HTR-8/SVneo (cell line): ENCODE measurements at places on chromosomes 3 and 15.

DNA sequence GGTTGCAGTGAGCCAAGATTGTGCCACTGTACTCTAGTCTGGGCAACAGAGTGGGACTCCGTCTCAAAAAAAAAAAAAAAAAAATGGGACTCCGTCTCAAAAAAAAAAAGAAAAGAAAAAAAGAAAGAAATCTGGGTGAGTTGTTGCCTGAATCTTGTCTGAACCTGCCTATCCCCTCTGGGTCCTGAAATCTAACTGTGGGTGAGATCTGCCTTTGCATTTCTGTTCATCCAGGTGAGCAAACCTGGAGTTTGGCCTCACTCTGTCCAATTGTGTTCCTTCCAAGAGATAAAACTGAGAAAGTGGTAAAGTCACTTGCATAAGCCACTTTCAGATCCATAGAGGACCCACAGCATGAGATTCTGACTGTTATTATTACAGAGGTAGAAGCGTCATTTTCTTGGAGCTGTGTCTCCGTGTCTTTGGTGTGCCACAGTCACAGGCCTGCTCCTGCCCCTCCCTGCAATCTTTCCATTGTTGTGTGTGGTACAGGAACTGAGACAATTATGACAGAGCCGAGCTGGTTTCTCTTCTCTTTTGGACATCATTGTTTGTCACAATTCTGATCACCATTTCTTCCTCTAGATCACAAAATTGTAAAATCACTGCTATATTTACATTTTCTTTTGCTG lies 235.9 kb downstream of the LPP start:
- no peak for DNase-seq

DNA sequence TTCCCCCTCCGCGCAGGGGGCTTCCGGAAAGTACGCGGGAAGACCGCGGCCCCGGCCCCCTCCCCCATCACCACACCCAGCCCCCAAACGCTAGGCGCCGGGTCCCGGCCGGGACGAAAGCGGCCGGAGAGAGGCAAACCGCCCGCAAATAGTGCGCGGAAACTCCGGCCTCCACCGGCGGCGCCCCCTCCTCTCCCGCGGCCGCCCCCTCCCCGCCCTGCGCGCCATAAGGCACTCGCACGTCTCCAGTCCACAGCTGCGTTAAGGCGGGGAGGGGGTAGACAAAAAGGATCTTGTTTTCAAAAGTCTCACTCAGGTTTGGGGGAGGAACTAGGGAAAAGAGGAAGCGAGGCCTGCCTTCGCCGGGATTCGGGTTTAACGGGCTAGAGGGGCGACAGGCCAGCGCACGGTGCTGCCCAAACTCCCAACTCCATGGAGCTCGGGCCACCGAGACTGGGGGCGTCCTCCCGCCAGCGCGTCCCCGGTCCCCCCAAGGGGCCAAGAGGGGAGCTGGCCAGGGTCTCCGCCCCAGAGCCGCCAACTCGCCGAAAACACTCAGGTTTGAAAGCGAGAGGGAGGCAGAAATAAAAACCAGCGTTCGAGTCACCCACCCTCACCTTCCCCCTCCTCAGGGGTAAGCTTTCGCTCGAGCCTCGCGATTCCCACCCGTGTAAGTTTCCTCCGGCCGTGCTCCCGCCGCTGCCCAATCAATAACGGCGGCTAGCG lies 1.8 kb downstream of the ANP32A start:
- DNase-seq: no peak

- no peak for DNase-seq
These were observed 25.2 kb downstream of the ST8SIA2 start for GRCh38 chr15:92418864-92419263.

DNA sequence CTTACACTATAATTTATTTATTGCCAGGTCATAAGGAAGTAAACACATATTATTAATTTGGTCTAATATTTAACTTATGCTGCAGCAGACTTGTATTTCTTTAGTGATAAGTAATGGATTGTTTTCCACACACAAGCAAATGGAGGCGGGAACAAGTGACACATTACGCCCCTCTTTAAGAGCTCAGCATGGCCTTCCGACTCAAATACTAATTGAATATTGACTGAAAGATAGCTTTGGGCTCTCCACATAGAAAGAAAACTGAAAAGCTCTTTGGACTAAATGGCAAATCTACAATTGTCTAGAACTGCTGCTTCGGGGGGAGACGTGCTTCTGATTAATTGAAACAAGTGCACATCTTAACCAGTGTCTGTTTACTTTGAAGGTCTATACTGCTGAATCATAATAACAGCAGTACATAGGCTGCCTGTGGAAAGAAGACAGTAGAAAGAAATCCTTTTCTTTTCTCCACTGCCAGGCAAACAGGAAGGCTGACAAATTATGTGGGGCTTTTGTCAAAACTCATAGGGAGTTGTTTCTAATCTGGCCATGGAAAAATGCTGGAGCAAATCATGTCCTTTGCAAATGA lies 15.9 kb downstream of the CADPS start:
- DNase-seq: no peak

GRCh38 chr15:93124126-93124525 lies 35.1 kb upstream of the RGMA start:
- DNase-seq: no peak

DNA sequence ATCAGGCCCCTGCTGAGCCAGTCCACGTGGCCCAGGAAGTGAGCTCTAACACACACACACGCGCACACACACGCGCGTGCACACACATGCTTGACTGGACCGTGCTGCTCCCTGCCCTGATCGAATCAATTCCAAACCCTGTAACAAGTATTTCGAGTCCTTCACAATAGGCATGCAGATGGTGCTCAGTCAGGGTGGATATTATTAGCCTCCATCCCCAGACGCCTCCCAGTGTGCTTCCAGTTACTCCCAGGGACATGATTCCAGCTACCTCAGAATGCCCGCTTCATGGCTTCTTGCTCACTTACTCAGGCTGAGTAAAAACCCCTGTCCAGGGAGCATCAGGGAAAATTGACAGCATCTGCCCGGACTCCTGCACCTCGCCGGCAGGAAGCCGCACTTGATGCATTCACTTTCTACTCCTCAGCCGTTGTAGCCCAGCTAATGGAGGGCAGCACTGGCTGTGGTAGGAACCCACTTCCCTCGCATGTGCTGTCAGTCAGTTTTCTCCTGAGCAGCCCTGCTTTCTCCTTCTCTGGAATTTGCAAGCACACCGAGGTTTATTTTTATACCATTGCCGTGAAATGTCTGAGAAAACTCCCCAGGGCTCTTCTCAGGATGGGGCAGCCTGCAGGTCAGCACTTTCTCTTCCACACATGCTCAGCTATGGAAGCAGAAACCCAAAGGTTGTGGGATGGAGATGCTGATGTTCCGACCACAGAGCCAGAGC lies 126.1 kb upstream of the ABHD17C start:
- DNase-seq: no peak

GRCh38 chr3:60551455-60552209 lies 699.6 kb downstream of the FHIT start:
- no peak for DNase-seq

DNA sequence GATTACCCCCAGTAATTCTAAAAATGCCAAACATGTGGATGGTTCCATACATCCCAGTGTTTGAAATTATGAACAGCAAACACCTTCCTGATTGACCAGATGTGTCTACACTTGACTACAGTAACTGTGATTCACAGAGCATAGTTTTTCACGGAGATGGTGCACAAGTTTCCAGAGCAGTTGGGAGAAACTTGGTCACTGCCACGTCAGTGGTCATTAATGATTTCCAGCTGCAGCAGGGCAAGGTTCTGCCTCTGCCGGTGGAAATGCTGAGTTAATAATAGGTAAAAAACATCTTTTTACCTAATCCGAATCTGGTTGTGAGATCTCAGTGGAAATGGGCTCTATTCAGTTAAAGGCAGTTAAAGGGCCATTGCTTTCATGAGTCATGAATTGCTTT lies 154.1 kb upstream of the FEZF2 start:
- DNase-seq: no peak

DNA sequence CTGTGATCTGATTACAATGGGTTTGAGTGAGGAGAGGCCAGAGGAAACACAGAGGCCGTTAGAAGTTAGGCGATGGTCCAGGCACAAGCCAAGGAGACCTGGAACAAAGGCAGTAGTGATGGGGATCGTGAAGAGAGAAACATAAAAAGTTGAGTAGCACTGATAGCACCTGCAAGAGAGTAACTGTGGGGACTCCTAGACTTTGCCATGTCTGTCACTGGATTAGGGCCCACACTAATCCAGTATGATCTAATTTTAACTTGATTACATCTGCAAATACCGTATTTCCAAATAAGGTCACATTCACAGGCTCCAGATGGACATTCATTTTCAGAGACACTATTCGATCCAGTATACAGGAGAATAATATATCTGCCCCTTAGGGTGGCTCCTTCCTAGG lies 144.7 kb downstream of the RAB11A start:
- no peak for DNase-seq

DNA sequence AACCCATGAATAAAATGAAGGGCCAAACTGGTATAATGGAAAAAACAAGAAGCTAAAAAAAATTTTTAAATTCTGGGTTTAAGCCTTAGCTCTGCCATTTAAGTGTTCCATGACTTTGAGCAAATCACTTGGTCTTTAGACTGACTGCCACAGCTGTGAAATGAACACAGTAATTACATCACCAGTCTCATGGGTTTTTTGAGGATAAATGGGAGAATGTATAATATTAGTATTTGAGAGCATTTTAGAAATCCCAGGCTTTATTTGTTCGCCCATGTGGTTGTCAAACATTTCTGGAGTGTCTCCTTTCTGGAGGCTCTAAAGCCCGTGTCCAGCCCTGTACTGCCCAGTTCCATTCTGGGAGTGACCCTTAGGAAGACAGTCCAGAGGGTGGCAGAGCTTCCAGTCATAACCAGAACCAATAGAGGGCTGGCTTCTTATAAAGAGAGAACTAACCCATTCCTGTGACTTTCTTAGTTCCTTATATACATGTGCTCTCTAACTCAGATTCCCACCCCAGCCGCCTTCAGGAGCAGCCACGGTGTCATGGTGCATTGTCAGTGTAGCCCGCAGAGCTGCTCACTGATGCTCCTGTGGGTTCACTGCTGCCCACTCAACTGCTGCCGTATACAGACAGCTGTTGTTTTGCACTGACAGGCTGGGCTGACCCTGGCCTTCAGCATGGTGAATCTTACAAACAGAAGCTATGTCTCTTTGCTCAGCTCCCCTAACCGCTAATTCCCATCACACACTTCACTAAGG lies 44.7 kb downstream of the BOC start:
- no peak for DNase-seq

DNA sequence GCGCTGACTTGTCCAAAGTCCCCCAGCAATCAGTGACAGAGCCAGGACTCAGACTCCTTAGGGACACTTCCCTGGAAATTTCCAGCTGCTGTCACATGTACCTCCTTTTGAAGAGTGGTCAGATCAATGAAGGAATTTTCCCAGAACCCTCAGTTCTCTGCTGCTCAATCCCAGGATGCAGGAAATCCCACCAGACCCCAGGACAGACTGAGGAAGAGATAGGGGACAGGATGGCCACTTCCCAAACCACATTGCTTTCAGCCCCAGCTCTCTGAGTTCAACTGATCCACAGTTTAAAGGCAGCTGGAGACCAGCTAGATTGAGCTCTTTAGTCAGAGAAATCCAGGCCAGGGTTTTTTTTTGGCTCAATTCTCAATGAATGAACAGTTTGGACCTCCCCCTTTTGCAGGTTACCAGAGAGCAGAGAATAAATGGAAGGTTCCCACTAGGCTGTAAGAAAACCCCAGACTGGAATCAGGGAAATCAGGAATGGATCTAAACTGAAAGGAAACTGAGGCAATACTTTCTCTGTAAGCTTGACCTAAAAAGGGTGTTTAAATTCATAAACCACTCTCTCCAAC lies 1.5 kb downstream of the CYP1A1 start:
- DNase-seq: peak; percentile 78

GRCh38 chr3:123481071-123481470 lies 32.2 kb upstream of the ADCY5 start:
- DNase-seq: no peak

DNA sequence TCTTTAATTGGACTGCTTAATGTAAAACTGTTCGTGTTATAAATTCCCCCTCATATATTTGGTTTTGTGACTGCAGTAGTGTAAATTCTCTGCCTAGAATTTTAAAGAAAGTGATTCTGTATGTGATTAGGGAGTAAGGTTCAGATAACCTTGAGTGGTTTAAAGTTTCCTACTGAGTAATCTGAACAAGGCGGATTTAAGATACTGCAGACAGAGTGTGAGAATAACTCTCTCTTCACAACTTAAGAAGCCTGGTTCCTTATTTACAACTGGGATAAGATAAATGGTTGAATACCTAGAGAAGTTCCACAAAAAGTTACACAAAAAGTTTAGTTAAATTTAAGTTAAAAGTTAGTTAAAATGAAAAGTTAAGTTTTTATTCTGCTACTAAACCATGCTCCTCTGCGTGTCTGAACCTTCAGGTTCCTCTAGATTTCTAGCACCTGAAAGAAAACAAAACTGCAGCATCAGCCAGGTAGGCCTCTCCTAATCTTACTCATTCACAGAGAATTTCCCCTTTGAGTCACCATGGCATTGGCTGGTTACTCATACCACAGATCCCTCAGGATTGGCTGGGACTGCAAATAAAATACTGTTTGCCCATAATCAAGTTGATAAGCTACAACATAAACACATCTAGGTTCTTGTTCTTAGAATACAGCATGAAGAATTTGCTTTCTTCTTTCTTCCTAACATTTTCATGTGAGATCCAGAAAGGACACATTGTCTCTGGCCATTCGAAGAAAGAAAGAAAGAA lies at the start of gene ARL14:
TSS of gene ARL14 (plus strand) at position 614 of the 757 bp plus-strand sequence. CDS start 187 bp downstream, outside the sequence.
- DNase-seq: no peak
